Activated CD8-positive, alpha-beta memory T cell treated with anti-CD3 and anti-CD28 coated beads for 4 hours (primary cell): ENCODE measurements at places on chromosomes 3 and 15.

DNA sequence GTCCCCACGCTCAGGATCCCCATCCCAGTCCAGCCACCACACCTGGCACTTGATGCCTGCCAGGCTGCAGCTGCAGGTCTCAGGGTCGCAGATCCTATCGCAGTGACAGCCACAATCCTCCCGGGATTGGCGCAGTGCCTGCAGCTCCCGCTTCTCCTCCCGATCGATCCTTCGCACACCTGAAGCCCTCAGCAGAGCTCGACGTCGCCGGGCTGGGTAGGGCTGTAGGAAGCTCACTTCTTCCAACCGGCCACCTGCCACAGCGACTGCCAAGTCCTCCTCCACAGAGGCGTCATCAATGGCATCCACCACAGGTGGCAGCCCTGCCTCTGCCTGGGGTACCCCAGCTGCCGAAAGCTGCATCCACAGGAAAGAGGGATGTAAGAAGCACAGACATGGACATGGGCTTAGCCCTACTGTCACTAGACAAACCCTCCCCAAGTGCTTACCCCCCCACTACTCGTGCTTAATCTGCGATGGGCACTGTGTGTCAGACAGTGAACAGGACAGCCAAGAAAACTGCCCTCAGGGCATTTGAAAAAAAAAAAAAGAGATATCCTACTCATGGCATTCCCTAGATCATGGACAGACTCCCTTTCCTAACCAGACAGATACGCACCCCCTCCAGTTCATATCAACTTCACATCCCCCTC lies 9.2 kb downstream of the CSRNP1 start:
- no peak for DNase-seq

DNA sequence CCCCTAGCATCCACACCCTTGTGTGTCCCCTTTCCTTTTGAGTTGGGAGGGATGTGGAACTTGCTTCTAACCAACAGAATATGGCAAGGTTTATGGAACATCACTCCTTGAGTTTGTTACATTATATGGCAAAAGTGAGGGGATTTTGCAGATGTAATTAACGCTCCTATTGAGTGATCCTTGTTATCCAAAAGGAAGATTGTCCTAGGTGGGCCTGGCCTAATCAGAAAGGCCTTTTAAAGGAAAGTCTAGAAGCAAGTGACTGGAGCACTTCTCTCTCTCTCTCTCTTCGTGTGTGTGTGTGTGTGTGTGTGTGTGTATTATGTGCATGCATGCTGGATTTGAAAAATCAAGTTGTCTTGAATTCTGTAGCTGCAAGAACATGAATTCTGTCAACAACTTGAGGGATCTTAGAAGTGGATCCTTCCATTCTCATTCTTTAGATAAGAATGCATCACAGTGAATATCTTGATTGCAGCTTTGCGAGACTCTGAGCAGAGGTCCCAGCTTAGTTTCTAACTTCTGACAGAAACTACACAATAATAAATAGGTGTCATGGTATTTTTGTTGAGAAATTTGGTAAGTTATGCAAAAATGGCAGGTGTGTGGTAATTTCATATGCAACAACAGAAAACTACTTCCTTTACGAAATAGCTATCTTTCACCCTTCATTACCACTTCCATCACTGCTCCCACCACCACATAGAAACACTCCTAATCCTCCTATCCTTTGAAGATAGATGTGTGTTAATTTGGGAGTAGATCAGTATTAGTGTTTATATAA lies 360.9 kb upstream of the CBLB start:
- DNase-seq = no peak

GRCh38 chr3:99542767-99543518 lies 95.5 kb upstream of the COL8A1 start:
- no peak for DNase-seq

DNA sequence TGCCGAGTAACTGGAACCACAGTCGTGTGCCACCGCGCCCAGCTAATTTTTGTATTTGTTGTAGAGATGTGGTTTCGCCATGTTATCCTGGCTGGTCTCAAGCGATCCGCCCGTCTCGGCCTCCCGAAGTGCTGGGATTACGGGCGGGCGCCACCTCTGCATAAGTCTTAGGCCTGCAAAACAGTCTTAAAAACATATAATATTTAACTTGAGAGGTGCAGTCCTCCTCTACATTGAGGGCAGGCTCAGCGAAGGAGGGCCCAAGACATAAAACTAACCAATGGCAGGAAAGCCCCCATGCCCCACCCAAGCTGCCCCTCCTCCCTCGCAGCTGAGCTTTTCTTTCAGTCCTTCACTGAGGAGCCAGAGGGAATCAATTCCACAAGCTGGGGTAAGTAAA lies at the start of gene SLC28A2:
Gene SLC28A2, plus strand, starts transcription at position 347 of the 400 bp plus-strand sequence. CDS start 982 bp downstream, outside the sequence.
- DNase-seq = no peak

DNA sequence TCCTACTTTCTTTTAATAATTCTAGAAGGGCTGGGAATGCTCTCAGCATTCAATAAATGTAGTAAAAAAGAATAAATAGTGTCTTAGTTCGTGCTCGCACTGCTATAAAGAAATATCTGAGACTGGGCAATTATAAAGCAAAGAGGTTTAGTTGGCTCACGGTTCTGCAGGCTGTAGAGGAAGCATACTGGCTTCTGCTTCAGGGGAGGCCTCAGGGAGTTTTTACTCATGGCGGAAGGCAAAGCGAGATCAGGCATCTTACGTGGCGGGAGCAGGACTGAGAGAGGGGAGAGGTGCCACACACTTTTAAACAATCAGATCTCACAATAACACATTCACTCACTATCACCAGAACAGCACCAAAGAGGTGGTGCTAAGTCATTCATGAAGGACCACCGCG lies 103.0 kb upstream of the UBE2E2 start:
- DNase-seq = no peak

GRCh38 chr15:81394603-81395002 lies 20.6 kb upstream of the TMC3 start:
- DNase-seq = no peak

DNA sequence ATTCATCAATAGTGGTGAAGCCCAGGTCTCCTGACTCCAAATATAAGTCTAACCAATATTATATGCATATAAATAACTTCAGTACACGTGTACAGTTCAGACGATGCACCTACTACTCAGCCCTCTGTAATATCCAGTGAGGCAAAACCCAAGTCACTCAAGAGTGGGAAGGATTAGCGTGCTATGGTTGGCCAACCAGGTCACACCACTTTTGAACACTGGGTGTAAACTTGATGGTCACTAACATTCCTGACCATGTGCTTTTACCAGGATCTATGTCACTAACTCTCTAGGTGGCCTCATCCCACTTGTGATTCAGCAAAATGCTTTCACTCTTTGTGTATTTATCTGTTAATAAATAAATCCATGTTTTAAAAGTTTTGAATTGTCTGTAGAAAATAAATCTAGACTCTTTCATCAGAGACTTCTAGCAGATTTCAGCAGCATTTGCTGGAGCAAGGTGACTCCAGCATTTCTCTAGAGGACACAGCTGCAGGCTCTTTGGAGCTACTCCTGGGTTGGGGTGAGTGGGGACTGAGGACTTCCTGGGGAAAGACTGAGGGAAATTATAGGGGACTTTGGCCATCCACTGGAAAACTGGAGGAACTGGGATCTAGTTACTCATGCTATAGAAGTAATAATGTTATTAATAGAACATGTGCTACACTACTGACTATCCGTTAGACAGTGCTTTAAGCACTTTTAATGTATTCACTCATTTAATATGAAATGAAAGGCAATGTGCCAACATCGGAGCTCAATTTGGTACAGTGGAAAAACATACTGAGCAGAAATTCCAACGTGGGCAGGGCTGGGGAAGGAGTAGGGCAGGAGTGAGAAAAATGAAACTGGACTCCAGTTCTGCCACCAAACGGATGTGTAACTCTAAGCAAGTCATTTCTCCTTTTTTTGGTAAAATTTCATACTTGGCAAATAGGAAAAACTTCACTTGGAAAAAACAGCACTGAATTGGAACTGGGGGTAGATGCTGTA lies 97.9 kb downstream of the RORA start:
- DNase-seq = no peak

- DNase-seq = no peak
These were observed 51.8 kb upstream of the DGKG start for GRCh38 chr3:186413615-186414415.

DNA sequence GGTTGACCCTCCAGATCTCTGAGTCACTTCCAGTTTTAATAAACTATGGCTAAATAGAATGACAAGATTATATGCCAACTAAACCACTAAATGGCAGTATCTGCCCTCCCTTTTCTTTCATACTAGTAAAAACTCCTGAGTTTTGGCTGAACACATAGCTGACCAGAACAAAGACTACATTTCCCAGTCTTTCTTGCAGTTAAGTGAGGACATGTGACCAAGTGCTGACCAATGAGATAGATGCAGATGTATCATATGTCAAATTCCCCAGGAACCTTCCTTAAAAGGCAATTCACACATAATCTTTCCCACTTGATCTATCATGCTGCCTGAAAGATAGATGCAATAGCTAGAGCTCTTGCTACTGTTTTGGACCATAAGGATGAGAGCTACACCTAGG lies 191.3 kb downstream of the SHOX2 start:
- DNase-seq = no peak

DNA sequence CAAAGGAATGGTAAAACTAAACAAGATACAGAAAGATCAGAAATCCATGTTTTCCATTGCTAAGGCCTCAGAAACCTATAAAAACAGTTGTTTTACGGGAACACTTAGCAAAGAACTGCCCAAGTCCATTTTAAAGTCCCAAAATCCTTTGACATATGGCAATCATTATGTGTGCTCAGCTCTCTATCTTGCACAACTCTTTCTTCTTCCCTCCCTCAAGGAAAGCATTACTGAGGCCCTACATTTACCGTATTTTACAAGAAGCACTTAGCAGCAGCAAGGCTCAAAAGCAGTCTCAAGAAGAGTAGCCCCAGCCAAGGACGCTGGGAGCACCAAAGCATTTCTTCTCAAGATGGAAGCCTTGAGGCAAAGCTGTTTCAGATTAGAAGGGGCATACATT lies 169.6 kb upstream of the LRTM1 start:
- no peak for DNase-seq

DNA sequence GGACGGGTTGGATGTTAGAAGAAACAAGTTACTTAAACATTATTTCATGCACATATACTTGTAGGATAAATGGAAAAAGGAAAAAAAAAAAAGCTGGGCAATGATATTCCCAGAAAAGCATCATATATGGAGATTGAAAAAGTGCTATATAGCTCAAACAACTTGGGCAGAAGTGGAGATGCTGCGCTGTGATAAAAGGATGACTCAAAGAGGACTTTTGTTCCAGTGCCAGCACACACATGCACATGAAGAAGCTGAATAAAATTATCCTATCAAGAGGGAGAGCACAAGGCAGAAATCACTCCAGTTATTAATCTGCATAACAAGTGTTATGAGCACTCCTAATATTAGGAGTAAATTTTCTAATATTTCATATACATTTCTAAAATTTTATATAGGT lies 30.9 kb downstream of the FRMD4B start:
- DNase-seq = no peak

DNA sequence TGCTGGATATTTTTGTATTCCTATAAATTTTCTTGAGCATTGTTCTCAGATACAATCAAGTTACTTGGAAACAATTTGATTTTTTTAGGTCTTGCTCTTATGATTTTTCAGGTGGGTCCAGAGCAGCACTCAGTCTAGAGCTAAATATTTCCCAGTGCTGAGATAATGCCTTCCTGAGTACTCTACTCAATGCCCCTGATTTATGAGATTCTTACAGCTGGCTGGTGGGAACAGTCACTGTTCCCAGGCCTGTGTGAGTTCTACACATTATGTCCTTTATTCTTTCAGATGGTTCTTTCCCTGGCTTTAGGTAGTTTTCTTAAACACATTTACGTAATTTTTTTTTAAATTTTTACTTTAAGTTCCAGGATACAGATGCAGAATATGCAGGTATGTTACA lies 51.0 kb upstream of the EIF5A2 start:
- no peak for DNase-seq

- DNase-seq = no peak
These were observed 175.5 kb downstream of the GBE1 start for GRCh38 chr3:81585937-81586336.

DNA sequence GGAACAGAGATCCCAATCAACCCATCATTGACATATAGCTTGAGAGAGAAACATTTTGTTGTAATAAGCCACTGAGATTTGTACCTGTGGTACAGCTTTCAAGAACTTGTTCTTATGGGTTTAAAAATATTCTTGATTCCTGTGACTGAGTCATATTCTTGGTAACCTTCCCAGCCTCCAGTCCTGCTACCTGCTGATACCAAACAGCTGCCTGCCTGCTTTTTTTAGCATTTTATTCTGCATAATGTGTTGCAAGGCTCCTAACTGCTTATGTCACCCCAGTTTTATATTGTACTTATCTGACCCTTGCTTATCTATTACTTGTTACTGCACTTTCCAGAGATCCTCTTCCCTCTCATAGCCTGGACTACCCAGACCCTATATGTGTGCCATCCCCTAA lies 349.3 kb upstream of the SOX2 start:
- no peak for DNase-seq

GRCh38 chr3:177251755-177252154 lies 54.5 kb upstream of the TBL1XR1 start:
- DNase-seq = no peak

DNA sequence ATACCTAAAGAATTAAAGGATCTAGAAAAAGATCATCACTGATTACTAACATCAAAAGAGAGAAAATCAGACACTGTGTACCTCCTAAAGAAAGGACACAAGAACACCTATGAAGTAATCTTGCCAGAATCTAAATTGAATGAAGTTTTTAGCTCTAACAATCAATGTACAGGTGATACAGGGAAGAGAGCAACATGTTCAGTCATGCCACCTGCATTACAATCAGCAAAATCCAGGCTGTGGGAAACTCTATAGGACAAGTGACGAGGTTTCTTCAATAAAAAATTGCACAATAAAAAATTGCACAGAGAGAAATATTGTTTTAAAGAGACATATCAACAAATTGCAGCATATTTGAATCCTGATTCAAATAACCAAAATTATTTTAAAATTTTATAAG lies 93.3 kb downstream of the SEMA5B start:
- no peak for DNase-seq
